ENCODE measurements at places on chromosomes 2 and 18.

DNA sequence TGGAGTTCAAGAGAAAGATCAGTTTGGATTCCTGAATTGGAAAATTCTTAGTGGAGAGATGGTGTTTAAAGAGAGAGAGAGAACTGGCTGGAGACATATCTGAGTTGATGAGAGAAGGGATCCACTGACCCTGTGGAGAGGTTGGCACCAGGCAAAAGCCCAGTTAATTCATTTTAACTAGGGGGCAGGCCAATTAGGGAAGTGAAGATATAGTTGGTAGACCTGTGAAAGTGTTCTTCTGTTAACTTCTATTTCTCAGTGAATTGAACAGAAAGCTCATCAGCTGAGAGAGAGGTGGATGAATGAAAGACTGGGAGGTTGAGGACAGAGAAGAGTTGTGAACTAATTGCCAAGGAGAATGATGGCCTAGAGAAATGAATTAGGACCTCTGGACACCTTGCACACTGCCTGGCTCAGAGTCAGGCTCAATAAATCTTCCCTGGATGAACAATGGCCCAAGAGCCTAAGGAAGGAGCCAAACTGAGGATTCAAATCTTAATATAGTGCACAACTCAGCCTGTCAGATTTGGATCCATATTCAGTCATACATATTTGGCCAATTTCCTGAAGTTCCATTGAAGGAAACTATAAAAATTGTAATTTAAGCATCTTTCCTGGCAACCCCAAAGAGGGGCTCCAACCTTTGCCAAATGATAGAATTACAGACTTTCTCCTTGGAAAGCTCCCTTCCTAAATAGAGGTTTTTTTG is 82.2 kb upstream of the RMDN2 start:
- no peak for DNase-seq

DNA sequence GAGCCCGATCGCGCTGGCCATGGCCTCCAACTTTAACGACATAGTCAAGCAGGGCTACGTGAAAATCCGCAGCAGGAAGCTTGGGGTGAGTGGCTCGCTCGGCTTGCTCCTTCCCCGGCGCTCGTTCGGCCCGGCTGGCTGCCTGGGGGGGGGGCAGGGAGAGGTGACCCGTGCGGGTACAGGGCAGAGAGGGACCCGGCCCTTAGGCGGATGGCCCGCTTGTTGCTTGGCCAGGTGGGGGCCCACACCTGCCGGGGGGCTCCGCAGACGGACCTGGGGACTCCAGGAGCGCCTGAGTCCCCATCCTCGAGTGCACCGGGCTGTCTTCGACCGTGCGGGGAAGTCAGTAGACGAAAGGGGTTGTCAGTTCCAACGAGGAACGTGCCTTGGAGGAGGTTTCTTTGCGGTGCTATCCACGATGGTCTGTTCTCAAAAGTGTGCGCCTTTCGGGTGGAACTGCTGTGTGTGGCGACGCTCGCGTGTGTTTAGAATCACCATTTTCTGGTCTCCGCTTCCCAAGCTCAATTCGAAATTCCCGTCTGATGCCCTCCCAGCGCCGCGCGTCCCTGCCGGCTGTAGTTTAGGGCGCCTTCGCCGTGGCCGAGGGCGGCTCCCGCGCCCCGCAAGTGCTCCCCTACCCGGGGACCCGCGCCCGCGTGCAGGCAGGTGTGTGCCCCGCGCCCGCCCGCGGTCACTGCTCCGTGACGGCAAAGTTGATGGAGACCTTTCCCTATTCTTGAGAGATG is 711 bp downstream of the DOK6 start:
- DNase-seq, result no peak

- DNase-seq, result no peak
These were observed 147.6 kb downstream of the CLIP4 start for GRCh38 chr2:29262681-29263260.

- no peak for DNase-seq
These were observed 54.4 kb upstream of the LINC00305 start for GRCh38 chr18:64203295-64203694.

- no peak for DNase-seq
These were observed 39.4 kb downstream of the TDRD15 start for GRCh38 chr2:21163213-21163612.

- no peak for DNase-seq
These were observed 151.5 kb downstream of the INO80D start for GRCh38 chr2:205934443-205934842.

DNA sequence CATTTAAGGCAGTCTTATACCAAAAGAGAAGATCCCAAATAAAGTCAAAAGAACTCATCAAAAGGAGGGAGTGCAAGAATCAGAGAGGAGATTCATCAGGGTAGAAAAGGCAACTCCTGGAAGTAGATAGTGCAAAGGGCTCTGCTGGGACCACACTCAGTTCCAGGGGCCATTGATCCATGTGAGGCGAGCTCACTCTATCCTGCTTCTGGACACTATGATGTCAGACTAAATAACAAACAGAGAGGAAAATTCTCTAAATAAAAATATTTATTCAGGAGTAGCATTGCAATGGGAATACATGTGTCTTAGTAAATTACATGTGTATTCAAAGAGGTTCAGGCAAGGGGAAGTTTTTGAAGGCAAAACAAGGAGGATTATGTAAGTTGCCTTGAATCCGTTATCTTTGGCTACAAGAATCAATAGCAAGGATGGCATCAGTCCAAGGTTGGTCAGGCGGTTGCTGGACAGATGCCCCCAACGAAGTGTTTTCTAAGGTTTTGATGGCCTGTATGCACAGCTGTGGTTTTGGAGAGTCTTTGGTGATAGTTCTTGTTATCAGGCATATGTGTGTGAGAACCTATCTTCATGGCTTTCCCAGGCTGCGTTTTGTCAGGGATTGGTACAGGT is 13.2 kb upstream of the SERPINB12 start:
- DNase-seq, result no peak

GRCh38 chr2:33488715-33489540 is 12.5 kb downstream of the RASGRP3 start:
- DNase-seq, result no peak

DNA sequence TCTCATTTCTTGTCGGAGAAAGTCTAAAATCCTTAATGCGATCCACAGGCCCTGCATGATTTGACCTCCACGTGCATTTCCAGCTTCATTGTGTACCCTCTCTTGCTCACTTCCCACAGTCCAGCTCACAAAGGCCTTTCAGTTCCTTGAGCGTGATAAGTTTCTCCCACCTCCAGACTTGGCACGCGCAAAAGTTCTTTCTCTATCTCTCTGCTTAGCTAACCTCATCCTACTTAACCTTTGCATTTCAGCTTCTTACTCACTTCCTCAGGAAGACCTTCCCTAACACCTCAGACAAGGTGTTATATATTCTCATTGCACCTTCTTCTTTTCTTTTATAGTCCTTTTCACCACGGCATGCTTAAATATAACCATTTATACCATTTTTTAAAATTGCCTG is 124.8 kb upstream of the XPO1 start:
- no peak for DNase-seq

- DNase-seq, result peak; percentile 18
These were observed 86.8 kb upstream of the SP3 start for GRCh38 chr2:174051741-174052583.

DNA sequence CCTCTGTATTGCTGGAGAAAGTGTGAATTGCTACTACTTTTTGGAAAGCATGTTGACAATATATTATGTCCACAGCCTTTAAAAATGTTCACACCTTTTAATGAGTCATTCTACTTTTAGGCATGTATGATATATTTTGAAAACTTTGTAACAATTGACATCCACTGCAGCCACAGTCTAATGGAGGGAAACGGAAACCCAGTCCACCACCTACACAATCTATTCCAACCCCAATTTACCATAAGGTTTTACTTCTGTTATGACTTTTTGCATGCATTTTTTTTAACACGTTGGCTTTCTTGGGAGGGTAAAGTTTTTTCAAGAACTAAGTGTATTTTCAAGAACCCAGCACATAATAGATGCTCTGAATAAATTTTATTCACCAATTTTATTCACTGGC is 38.5 kb upstream of the ATP8B1 start:
- DNase-seq, result no peak

DNA sequence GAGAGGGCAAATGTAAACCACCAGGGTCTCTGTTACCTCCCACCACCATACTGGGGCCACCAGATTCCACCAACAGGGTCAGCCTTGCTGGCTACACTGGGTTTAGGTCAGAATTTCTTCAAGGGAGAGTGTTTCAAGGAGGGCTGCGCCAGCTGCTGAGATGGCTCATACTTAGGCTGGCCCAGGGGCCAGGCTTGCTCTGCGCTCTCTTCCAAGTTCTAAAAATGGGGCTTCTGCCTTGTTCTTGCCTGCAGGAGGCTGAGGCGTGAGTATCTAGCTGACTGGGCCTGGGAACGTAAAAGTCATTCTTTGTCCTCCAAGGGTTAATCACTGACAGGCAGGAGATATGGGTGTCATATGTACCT is 28.1 kb downstream of the MRPL33 start:
- DNase-seq, result no peak

GRCh38 chr2:19488009-19488691 is 129.7 kb upstream of the OSR1 start:
- DNase-seq, result no peak

DNA sequence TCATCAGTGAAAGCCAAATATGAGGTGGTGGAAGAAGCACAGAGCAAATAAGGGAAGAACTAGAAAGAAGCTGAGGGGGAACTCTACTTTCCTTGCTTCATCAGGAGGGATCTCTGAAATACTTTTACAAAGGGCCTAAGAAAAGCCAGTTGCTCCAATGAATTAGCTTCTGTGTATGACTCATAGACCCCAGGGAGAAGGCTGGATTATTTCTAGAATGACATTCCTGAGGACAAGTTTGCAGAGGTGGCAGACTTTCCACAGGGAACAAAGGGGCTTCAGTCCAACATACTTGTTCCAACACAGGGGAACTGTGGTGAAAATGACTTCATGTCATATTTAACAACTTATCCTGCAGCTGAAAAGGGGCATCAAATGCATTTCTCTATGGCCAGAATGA is 29.0 kb downstream of the DOK1 start:
- DNase-seq, result no peak

DNA sequence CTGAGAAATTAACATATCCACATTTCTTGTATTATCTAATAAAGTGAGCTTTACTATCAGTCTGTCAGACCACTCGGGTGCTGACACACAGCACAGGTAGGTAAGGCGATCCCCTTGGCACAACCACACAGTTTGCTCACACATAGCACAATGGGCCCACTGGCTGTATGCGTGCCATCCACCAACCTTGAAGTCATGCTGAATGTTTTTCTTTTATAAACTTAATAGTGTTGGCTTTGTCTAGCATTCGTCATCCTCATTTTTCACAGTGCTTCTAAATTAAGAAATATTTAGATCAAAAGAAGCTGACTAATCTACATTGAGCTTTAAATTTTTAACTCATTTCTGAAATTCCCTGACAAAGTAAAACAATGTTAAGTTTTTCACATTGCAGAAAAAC is 50.0 kb upstream of the PAPOLG start:
- DNase-seq, result no peak

- DNase-seq, result no peak
These were observed 2019.4 kb upstream of the PIK3C3 start for GRCh38 chr18:39935598-39935997.

- no peak for DNase-seq
These were observed 10.3 kb upstream of the IL1R2 start for GRCh38 chr2:101981504-101981903.

DNA sequence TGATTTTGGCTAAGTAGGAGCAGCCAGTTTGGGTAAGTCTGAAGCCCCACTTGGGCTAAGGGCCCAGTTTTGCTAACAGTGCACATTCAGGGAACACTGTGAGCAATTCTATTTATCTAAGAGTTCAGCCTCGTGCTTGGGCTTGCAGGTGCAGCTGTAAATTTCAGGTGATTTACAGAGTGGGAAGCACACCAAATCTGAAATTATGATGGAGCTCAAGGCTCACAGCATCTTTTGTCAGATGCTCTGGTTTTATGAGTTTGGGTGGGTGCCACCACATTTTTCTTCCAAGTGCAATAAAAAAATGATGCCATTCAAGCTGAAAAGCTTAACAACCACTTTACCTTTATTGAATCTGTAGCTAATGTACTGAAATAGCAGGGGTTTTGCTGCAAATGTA is 671.2 kb downstream of the LRRTM4 start:
- DNase-seq, result no peak

- no peak for DNase-seq
These were observed 32.5 kb downstream of the FAM228A start for GRCh38 chr2:24207359-24207758.

GRCh38 chr2:43221763-43222474 is 4.5 kb downstream of the ZFP36L2 start:
- DNase-seq, result peak; percentile 66

- no peak for DNase-seq
These were observed 439.7 kb downstream of the RIT2 start for GRCh38 chr18:42675810-42676209.

DNA sequence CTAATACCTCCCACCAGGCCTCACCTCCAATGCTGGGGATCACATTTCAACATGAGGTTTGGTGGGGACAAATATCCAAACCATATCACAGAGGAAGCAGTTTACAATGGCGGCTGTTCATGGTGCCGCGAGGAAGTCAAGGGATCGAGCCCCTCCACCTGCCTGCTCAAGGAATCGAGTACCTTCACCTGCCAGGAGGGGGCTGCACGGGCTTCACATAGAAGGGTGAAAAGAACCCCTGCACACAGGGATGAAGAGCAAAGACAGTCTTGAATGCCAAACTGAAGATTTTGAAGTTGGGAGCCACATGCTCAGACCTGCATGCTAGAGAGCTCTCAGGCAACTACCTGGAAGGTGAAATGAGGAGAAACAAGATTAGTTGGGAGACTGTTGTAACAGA is 110.3 kb downstream of the KCNF1 start:
- DNase-seq, result no peak

- DNase-seq, result no peak
These were observed 23.3 kb downstream of the KLF7 start for GRCh38 chr2:207142461-207142860.

- DNase-seq, result no peak
These were observed 19.8 kb downstream of the RNF103 start for GRCh38 chr2:86603905-86604304.

DNA sequence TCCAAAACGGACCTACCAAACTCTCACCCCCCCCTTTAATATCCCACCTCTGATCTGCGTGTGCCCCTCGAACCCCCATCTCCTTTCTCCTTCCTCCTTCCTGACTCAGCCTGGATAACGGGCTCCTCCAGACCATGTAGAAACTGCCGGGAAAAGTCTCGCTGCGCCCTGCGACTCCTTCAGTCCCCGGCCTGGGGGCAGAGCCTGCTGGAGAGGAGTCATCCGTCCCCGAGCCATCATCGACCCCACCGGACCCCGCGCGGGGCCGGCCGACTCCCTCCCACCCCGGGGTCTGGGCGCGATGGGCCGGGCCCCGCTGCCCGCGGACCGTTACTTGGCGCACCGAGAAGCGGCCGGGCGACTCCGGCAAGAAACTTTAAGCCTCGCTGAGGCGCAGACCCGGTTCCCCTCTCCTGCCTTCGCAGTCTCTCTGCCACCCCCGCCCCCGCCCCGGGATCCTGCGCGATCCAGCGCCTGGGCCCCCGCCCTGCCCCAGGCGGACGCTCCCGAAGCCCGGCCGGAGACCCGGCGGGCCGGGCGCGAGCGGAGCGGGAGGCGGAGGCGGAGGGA is 3.4 kb downstream of the ZEB2 start:
- no peak for DNase-seq

DNA sequence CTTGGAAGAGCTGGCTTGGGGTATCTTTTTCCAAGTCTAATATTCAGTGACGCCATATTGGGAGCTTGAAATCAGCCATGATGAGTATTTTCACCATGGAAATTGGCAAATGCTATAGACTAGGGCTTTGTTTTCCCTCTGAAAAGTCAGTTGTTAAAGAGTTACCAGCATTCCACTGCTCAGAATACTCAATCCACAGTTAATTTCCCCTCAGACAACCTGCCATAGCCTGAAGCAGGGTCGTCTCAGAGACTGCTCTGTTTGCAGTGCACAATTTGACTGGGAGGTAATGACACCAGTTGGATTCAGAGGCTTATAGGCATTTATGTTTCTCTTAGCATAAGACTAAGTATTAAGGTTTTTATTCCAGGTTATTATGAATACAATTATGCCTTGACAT is 35.5 kb upstream of the TMEM200C start:
- DNase-seq, result no peak

Measured in NCI-H1694 (cell line).